ENCODE measurements at places on chromosomes 12 and 14.

DNA sequence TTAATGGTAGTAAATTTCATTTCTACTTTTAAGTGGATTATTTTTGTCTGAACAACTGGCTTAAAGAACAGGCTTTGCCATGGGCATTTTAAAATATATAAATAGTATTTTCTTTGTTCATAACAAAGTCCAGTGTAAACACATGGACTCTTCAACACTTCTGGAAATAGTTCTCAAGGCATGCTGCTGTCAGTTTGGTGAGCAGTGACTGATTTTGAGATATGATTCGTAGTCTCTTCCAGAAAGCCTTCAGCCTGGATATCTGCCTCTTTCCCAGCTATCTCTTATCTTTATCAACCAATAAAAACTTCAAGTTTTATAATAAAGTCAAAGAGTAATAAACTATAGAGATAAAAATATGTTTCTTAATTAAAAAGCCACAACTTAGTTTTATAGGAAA is 110.7 kb downstream of the NAV3 start:
- DNase-seq = peak; percentile 8

DNA sequence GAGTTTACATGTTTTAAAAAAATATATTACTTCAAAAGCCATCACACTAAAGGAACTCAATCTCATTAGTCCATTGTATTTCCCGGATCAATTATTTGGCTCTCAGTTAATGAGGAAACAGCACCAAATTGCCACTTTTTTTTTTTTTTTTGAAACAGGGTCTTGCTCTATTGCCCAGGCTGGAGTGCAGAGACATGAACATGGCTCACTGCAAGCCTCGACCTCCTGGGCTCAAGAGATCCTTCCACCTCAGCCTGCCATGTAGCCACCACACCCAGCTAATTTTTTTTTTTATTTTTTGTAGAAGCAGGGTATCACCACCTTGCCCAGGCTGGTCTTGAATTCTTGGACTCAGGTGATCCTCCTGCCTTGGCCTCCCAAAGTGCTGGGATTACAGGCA is 77.4 kb downstream of the CLIP1 start:
- DNase-seq = no peak

- no peak for DNase-seq
Observed at GRCh38 chr14:42045383-42045782, 438.7 kb downstream of the LRFN5 start.

DNA sequence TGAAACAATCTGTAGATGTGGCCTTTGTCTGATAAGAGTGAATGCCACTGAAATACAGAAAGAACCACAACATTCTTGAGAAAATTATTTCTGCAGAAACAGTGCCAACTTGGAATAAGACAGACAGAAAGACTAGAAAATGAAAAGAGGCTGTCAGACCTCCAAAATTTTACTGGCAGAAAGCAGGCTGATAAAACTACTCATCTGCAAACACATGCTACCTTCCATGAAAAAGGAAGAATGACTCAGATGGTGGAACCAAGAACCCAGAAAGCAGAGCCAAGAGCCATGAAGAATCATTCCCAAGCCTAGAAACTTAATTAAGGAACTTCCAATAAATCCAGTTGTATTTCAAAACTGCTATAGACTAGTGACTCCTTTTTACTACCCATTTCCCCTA is 31.9 kb upstream of the OSBPL8 start:
- DNase-seq = no peak

DNA sequence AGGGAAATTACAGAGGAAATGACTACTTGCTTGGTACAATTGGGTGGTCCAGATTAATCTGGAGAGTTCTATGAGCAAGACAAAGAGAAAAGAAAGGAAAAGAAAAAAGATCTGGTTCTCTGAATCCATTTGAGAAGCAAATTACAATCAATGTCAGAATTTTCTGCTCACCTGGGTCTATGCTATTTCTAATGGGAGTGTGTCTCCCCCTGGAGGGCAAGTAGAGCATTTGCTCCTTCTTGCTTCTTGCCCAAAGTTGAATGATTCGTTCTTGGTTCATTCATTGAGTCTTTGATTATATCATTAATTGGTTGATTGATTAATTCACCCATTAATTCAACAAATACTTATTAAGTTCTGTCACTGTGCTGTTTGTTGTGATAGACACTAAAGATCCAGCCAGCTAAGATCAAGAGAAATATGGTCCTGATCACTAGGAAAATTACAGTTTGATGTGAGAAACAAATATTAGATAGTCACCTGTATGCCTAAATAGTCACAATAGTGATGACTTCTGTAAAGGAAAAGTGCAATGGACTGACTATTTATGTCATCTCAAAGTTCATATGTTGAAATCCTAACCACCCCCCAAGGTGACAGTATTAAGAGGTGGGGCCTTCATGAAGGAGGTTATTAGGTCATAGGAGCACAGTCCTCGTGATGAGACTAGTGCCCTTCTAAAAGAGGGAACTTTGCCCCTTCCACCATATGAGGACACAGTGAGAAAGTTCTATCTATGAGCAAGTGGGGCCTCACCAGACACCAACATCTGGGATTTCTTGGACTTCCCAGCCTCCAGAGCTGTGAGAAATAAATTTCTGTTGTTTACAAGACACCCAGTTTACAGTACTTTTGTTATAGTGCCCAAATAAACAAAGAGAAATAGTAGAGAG is 8.0 kb upstream of the ASB8 start:
- DNase-seq = peak; percentile 49

Data from LNCaP clone FGC (cell line).